ENCODE measurements at places on chromosomes 3 and 15.

- DNase-seq, result no peak
Observed at GRCh38 chr15:75064846-75065245, 41.5 kb downstream of the PPCDC start.

DNA sequence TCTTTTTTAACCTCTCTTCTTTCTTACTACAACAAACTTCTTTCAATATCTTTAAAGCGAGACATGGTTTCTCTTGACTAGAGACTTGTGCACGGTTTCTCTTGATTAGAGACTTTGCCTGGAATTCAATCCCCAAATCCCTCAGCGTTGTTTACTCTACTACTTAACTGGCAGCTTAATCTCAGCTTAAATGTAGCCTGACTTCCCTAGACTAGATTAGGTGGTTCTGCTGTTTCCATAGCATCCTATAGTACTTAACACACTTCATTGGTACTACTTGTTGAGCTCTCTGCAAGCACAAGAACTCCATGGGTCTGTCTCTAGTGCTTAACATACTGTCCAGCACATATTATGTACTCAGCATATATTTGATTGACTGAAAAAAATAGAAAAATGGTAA is 168.2 kb upstream of the GPR149 start:
- no peak for DNase-seq

DNA sequence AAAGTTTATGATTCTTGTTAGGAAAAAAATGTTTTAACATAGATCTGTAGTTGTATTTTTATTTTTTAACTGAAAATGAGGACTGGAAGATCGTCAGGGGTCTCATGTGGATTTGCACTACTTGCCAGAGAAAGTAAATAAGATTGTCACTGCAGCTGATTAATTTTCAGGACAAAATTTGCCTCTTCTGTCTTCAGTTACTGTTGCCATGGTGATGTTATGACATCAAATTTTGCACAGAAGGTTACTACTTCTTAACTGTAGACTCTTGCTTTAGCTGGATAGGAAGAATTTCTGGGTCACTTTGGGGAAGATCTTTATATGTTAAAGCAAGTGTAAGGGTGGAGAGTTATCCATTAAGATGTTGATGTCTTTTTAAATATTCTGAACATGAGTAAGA is 82.2 kb upstream of the WDR72 start:
- DNase-seq, result no peak

GRCh38 chr3:48439820-48440589 is at the start of the genes CCDC51 and TMA7:
Gene CCDC51, minus strand, starts transcription at chr3:48440119. Its CDS starts 4,991 bp downstream, at chr3:48435128.
Gene TMA7, plus strand, starts transcription at chr3:48440257. Its CDS starts 40 bp downstream, at chr3:48440297.
- DNase-seq, result peak; percentile 98

DNA sequence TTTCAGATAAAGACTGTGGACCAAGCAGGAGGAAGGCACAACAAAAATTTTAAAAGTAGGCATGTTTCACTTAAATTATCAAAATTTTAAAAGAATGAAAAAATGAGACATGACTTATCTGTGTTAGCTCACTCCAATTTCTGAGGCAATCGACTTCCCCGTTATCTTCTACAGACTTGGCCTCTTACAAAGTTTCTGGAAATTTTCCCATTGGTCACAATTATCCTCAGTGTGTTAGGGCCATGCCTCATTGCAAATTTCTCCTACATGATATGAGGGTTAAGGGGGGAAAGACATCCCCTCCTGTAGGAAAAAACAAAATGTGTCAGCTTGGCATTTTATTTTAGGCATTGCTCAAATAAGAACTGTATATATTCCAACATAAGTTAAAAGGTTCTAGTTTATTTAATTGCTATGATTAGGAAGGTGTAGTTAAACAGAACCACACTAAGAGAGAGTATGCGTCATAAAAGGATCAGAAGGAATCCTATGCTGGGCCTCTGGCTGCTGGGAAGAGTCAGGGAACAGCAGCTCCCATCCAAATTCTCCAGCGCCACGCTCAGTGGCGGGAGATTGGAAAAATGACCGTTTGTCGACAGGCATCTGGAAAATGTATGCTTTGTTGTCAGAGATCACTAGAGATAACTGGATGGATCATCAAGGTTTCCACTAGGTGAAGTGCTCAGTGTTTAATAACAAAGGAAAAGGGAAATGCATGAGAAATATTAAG is 463.6 kb upstream of the NR2F2 start:
- DNase-seq, result no peak

DNA sequence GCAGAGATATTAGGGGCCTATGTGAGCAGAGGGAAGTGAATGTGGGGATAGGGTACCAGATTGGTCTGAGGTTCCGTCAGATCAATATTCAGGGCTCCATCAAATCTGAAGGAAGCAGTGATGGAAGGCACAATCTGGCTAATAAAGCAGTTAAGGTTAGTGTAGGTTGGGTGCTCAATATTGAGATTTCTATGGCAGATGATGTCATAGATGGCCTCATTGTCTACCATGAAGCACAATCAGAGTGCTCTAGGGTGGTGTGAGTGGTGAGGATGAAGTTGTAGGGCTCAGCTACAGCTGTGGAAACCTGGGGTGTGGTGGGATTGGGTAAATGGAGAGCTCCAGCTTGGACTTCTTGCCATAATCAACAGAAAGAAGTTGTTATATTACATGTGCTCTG is 58.2 kb downstream of the NR2F2 start:
- DNase-seq, result no peak

- no peak for DNase-seq
Observed at GRCh38 chr3:10204921-10205320, 40.2 kb downstream of the IRAK2 start.

- DNase-seq, result no peak
Observed at GRCh38 chr3:108897883-108898282, 55.8 kb downstream of the GUCA1C start.

GRCh38 chr3:50603261-50604109 is 8.1 kb downstream of the CISH start:
- no peak for DNase-seq

- no peak for DNase-seq
Observed at GRCh38 chr3:60854791-60855190, 396.5 kb downstream of the FHIT start.

DNA sequence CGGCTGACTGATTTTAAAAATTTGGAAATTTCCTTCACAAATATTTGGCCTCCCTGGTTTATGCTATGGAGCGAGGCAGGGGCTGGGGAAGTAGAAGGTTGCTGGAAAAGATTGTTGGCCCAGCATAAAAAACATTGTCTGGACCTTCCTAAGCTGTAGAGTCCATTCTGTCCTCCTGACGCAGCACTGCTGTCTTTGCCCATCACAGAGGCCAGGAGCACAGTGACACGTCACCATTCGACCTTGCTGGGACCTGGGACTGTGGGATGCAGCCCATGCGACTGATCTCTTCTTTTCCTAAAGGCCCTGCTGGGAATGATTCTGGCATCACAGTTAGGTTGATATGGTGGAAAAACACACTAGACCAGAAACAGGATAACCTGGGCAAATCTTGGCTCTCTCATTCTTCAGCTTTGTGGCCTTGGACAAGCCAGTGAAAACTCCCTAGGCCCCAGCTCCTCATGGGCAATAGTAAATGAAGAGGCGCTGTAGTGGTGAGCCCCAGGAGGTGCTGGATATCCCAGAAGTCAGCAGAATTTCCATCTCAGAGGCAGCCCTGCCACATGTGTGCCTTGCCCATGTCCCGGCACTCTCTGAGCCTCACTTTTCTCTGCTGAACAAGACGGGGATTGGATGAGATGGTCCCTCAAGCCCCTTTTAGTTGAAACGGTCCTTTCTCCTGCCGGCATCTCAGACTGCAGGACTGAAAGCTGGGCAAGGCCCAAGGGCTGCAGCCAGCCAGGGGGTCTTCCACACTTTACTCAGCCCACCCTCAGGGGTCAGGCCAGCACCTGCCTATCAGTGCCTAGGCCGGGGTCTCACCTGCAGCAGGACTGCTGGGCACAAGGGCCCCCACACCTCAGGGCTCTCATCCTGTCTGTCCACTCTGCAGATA is 69.6 kb downstream of the SENP2 start:
- DNase-seq, result no peak

DNA sequence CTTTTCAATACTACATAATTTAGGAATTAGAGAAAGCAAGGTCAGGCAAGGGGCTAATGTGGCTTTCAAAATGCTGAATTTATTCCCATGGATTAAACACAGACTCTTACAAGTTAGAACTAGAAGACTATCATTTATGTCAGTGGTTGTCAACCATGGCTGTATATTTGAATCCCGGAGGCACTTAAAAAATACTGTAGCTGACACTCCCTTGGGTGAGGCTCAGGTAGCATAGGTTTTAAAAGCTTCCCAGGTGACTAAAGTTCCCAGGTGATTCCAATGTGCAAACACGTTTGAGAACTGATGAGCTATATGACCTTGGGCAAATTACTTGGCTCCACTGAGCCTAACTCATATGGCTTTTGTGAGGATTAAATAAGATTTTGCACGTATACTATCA is 29.6 kb downstream of the AAGAB start:
- no peak for DNase-seq

GRCh38 chr15:83208367-83208661 is 691 bp upstream of the HDGFL3 start:
- DNase-seq, result peak; percentile 10

DNA sequence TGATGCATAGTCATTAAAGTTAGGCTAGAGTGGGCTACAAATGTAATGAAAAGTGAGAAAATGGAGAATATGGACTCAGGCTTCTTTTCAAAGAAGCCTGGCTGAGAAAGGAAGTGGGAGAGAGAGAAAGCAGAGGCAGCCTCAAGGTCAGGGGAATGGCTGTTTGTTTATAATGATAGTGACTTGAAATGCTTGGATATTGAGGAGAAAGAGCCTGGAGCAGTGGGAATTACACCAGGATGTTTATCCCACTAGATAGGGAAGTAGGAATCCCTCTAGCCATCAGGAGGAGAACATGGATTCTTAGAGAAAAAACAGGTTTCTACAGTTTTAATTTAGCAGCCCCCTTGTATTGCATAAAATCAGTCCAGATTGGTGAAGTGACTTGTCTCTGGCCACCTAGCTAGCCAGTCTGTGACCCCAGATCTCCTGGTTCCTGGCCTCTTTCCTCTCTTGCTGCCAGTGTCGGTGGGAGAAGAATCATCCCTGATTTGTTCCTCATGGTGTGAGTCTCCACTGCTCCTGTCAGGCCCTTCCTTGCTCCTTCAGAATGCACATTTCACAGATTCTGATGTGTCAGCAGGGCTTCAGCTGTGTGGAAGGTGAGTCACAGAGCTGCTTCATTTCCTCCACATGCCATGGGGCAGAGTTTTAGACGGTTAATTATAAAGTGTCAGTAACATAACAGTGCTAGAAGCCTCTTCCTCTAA is 32.9 kb downstream of the SEMA6D start:
- DNase-seq, result no peak

- DNase-seq, result no peak
Observed at GRCh38 chr3:150720444-150720843, 16.7 kb upstream of the ERICH6 start.

GRCh38 chr3:42688016-42688415 is 2.7 kb downstream of the KLHL40 start:
- no peak for DNase-seq

- no peak for DNase-seq
Observed at GRCh38 chr3:64088408-64089205, 65.3 kb upstream of the PSMD6 start.

- peak; percentile 67 for DNase-seq
Observed at GRCh38 chr3:71681224-71681668, 44.0 kb downstream of the EIF4E3 start.

DNA sequence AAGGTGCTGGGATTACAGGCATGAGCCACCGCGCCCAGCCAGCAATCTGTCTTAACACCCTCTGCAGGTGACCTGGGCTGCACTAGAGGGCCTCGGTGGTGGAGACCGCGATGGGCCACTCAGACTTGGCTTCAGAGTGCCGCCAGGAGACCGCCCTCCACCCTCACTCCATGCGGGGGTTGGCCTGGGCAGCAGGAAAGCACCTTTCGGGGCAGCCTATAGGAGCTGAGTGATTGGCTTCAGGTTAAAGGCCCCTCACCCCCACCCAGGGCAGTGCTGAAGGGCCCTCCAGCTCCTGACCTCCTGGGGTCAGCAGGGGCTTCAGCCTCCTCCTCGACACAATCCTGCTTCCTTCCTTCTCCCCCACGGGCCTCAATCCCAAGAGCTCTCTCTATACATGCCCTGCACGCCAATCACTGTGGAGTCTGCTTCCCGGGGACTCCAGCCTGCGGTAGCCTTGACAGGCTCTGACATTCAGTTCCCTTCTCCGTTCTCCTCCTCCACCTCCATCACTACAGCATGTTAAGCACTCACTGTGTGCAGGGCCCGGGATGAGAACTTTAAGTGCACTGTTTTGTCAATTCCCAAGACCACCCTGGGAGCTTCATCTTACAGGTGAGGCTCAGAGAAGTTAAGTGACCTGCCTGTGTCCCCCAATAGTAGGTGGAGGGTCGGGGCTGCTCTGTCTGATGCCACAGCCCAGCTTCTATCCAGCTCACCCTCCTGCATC is 225.3 kb downstream of the XXYLT1 start:
- no peak for DNase-seq

DNA sequence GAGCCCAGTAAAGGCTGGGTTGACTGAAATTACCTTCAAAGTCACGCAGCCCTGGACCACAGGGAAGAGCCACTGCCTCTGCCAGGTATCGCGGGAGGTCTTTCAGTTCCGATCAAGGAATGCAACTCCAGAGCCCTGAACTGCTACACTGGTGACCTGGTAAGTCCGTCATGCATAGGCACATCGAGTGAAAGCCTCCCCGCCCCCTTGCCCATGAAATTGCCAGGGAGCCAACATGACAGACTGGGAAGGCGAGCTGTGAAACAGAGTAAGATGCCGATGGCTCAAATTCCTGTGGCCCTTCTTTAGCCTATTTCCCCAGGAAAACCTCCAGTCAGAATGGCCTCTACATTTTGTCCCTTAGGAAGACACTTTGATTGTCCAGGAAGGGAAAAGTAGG is 2.3 kb upstream of the GP5 start:
- no peak for DNase-seq

DNA sequence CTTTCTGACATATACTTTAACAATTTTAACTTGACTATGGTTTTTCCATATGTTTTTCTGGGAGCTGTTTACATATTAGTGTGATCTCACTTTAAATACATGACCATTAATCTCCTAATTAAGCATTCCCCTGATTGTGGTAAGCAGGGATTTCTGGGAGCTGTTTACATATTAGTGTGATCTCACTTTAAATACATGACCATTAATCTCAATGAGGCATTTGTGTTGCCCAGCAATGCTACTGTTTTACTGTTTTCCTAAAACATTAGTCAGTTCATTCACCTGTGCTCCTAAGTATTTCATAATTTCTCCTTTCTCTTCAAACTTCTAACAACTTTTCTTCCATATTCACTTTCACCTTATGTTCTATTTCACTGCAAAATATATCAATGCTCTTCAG is 3.6 kb upstream of the GRAMD1C start:
- no peak for DNase-seq

- DNase-seq, result no peak
Observed at GRCh38 chr15:39834256-39834655, 51.6 kb upstream of the FSIP1 start.

DNA sequence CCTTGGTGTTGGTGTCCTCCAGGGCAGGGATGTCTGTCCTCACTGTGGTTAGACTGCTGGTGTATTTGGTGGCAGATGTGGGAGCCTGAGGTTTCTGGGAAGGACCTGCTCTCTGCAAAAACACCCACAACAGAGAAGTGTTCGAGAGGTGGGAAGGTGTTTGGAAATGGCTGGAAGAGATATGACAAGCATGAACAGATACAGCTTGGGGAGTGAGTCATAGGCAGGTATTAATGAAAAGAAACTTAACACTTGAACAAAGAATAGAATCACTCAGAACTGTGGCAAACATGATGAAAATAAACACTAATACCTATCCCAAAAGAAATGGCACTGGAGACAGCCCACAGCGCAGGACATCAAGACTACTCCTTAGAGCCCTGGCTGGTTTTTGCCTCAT is 192.4 kb upstream of the RORA start:
- DNase-seq, result no peak

- peak; percentile 63 for DNase-seq
Observed at GRCh38 chr15:90901175-90902039, 1.7 kb upstream of the MAN2A2 start.
